CD4-positive, alpha-beta T cell treated with Interleukin-2 at 100 ng/mL for 4 hours (primary cell): ENCODE measurements at places on chromosomes 1 and 21.
A peak's percentile ranks its signal among the peaks of the same experiment; 100 is the strongest.

- DNase-seq: no peak
Observed at GRCh38 chr1:86453664-86454063, 15.1 kb upstream of the CLCA1 start.

- DNase-seq: peak; percentile 20
Observed at GRCh38 chr1:183652547-183653461, at the start of gene APOBEC4. APOBEC4 (minus strand) TSS chr1:183653316; CDS start chr1:183648781, 4,535 bp downstream.

GRCh38 chr1:76162254-76162653 lies 87.7 kb downstream of the ST6GALNAC3 start:
- no peak for DNase-seq

DNA sequence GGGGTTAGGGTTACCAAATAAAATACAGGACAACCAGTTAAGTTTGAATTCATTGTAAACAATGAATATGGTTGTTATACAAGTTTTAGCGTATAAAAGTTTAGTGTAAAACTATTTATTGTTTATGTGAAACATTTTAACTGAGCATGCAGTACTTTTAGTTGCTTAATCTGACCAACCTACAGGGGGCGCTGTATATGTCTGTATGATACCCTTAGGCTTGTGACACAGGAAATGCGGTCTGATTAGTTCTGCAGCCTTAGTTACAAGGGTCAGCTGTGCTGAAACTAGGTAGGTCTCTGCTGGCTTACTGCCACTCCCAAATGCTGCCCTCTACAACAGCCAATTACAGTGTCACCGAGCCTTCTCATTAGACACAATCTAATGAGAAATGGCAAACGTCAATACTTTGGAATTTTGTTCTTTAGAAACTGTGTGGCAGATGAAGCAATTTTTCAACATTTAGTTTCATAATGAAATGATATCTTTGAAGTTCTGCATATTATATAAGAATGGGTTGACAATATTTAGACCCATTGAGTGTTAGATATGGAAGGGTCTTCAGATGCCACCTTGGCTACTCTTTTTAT lies 56.2 kb downstream of the NTNG1 start:
- no peak for DNase-seq

DNA sequence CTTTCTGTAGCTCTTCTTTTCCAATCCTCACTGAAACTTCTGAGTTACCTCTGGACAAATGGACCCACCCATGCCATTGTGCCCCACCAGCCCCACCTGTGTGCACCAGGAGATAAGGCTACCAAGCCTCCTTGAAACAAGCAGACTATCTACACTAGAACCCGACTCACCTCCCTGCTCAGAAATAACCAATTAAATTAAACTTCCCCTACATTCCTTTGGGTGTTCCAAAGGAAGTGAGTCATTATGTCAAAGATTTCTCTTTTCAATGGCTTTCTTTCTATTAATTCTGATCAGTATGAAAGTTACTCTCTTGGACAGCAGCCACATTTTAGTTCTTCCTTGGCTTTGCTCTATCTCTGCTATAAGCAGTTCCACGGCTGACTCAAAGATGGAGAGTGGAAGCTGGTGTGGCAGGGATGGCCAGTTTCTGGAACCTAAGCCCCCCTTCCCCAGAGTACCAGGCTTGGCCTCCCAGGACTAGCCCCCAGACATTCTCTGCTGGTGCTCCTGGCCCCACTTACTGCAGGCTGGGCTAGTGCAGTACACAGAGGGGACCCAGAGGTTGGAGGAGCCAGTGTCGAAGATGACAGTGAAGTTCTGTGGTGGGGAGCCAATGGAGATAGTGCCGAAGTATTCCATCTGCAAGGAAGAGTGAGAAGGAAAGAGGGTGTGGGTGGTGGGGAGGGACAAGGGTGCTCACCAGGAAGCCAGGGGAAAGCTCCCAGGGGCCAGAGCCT lies 1.9 kb downstream of the CTSE start:
- DNase-seq: no peak
